ENCODE measurements at places on chromosomes 3 and 15. TPM values are rescaled to one million over a fixed set of nuclear protein-coding genes. Genes with fewer than 3 reads are reported as not detected.

- peaks cover 35% of the 10 kb centered on the region for H3K36me3 ChIP-seq
- H3K27ac ChIP-seq, result no peak overlapping the region
- no peak overlapping the region for H3K4me3 ChIP-seq
- H3K4me1 ChIP-seq, result peaks cover 25% of the 10 kb centered on the region
Measured at GRCh38 chr15:68292967-68293366, 15.4 kb downstream of the FEM1B start.

DNA sequence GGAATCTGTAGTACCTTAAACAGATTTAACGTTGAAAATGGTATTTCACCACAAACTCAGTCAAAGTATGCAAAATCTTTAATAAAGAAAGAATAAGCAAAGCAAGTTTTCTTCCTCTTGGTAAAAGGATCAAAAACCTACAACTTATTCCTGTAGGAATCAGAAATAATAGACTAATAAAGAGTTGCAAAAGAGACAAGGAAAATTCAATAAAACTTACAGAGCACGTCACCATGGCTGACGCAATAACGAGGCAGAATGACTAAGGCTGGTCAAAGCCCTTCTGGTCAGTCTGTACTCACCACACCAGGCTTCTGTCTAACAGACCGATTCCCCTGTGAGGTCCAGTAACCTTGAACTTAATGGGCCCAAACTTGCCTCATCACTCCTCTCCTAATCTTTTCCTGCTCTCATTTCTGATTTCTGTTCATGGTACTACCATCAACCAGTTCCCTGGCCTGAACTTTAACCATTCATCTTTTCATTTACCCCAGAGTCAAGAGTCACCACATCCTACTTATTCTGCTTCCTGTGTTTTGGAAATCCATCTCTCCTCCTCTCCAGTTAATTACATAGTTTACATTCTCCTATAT, 5.0 kb downstream of the MASP1 start:
- H3K4me1 ChIP-seq, result no peaks in the 10 kb centered on the region
- H3K27me3 ChIP-seq, result peaks cover 24% of the 10 kb centered on the region
- H3K27ac ChIP-seq, result no peak overlapping the region
- DNase-seq, result no peak
- no peaks in the 10 kb centered on the region for H3K36me3 ChIP-seq

CADM2 gene
- total RNA-seq, result not detected

- H3K27me3 ChIP-seq, result peaks cover 2% of the 10 kb centered on the region
- H3K4me1 ChIP-seq, result peaks cover 39% of the 10 kb centered on the region
- H3K4me3 ChIP-seq, result no peak overlapping the region
- no peak for DNase-seq
- H3K27ac ChIP-seq, result no peak overlapping the region
Measured at GRCh38 chr3:177362626-177363025, 165.3 kb upstream of the TBL1XR1 start.

TIMP4 gene
- 0.19 TPM for total RNA-seq

DNA sequence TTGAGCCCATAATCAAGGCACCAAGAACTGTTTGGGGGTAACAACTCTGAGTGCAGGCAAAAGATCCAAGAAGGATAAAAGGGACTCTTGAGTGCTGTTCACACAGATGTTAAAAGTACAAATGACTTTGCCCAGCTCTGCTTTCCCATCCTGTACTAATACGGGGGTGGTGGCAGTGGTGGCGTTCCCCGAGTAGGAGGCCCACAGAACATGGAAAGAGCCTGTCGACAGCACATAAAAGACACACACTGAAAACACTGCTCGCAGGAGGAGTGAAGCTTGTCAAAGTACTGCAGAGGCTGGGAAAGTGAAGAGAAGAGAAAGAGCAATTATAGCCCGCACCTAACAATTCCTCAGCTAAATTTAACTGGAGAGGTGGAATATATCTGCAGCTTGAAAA, 40.9 kb downstream of the HACD2 start:
- H3K27me3 ChIP-seq, result no peaks in the 10 kb centered on the region
- no peak for DNase-seq
- no peak overlapping the region for H3K27ac ChIP-seq
- peaks cover 6% of the 10 kb centered on the region for H3K4me1 ChIP-seq
- H3K36me3 ChIP-seq, result no peaks in the 10 kb centered on the region

DNA sequence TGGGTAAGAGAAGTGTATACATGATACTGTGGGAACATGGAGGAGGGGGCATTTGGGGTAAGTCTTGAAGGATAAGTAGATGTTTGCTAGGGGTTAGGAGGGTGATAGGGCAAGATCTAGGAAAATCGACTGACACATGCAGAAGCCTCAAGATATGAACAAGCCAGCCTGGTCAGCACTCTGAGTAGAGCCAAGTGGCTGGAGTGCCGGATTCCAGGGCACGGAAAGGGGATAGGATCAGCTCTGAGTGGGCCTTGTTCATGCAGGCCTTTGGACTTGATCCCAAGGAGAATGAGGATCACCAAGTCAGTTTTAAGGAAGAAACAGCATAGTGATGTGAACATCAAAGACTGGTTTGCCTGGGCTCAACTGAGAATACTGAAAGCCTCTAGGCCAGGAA, 24.3 kb upstream of the MANF start:
- H3K4me3 ChIP-seq, result no peak overlapping the region
- DNase-seq, result no peak
- no peak overlapping the region for H3K27ac ChIP-seq
- peaks cover 7% of the 10 kb centered on the region for H3K27me3 ChIP-seq
- H3K36me3 ChIP-seq, result no peaks in the 10 kb centered on the region
- no peaks in the 10 kb centered on the region for H3K4me1 ChIP-seq

- H3K27me3 ChIP-seq, result peaks cover 4% of the 10 kb centered on the region
- H3K27ac ChIP-seq, result no peak overlapping the region
- no peak for DNase-seq
- no peaks in the 10 kb centered on the region for H3K36me3 ChIP-seq
Measured at GRCh38 chr3:194787650-194788049, 102.0 kb downstream of the FAM43A start.

HYAL1 gene
- 0.28 TPM for total RNA-seq

PLS1 gene
- total RNA-seq, result 4.6 TPM

MRAS gene
- total RNA-seq, result 0.07 TPM

ZNF660 gene
- 0.30 TPM for total RNA-seq

HLTF gene
- total RNA-seq, result 18.9 TPM

- H3K36me3 ChIP-seq, result no peaks in the 10 kb centered on the region
- DNase-seq, result no peak
- no peak overlapping the region for H3K27ac ChIP-seq
- H3K4me3 ChIP-seq, result no peak overlapping the region
- H3K27me3 ChIP-seq, result peaks cover 3% of the 10 kb centered on the region
- H3K4me1 ChIP-seq, result no peaks in the 10 kb centered on the region
Measured at GRCh38 chr15:77563623-77564156, 69.0 kb downstream of the LINGO1 start.

DNA sequence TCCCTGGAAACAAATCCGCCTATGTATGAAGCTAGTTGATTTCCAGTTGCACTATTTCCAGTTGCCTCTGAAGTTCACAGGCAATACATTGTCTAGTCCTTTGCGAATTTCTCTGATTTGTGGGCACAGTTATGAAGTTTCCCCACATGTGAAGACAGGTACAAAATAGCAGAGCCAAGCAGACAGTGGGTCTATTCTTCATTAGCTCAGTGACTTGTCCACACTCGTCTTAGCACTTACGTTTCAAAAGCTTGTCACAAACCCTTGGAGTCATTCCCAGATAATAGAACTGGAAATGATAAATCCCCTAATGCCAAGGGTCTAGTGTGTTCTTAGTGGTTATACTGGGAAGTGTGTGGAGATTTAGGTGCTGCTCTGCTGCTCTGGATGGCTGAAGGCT, 14.5 kb downstream of the SRPRB start:
- H3K27ac ChIP-seq, result no peak overlapping the region
- DNase-seq, result no peak
- H3K4me1 ChIP-seq, result no peaks in the 10 kb centered on the region

- peaks cover 9% of the 10 kb centered on the region for H3K4me1 ChIP-seq
- H3K36me3 ChIP-seq, result no peaks in the 10 kb centered on the region
- H3K4me3 ChIP-seq, result no peak overlapping the region
- H3K27ac ChIP-seq, result no peak overlapping the region
- no peaks in the 10 kb centered on the region for H3K27me3 ChIP-seq
- DNase-seq, result no peak
Measured at GRCh38 chr3:31960793-31961431, 20.1 kb downstream of the OSBPL10 start.

DNA sequence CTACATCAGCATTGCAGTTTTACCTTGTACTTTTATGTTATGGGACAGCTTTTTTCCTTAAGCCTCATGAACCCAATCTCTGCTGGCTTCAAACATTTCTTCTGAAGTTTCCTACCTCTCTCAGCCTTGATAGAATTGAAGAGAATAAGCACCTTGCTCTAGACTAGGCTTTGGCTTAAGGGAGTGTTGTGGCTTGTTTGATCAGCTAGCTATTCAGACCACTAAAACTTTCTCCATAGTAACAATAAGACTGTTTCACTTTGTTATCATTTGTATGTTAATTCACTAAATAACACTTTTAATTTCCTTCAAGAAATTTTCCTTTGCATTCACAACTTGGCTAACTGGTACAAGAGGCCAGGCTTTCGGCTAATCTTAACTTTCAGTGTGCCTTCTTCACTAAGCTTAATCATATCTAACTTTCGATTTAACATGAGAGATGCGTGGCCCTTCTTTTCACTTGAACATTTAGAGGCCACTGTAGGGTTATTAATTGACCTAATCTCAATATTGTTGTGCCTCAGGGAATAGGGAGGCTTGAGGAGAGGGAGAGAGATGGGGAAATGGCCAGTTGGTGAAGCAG, 8.1 kb upstream of the TIGIT start:
- DNase-seq, result no peak
- no peaks in the 10 kb centered on the region for H3K36me3 ChIP-seq
- H3K27me3 ChIP-seq, result no peaks in the 10 kb centered on the region
- H3K4me1 ChIP-seq, result no peaks in the 10 kb centered on the region

DNA sequence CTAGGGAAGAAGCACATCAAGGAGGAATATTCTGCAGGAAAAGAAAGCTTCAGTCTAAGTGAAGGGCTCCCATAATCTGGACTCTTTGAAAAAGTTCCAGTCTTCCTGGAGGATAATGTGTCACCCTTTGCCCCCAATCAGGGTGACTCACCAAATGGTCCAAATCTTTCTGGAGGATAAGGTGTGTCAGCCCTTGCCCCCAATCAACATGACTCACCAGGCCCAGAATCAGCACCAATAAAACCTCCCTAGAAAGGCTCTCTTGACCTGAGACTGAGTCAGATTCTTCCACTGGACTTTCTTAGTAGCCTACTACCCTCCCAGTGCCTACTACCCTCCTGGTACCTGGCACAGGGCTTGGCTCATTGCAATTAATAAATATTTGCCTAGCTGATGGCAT, 9.5 kb upstream of the ARL14 start:
- H3K27ac ChIP-seq, result no peak overlapping the region
- H3K36me3 ChIP-seq, result no peaks in the 10 kb centered on the region
- no peak for DNase-seq
- H3K4me3 ChIP-seq, result no peak overlapping the region
- H3K4me1 ChIP-seq, result peaks cover 7% of the 10 kb centered on the region

TNFSF10 gene
- total RNA-seq, result 71.5 TPM

IQCH gene
- 1.6 TPM for total RNA-seq

DNA sequence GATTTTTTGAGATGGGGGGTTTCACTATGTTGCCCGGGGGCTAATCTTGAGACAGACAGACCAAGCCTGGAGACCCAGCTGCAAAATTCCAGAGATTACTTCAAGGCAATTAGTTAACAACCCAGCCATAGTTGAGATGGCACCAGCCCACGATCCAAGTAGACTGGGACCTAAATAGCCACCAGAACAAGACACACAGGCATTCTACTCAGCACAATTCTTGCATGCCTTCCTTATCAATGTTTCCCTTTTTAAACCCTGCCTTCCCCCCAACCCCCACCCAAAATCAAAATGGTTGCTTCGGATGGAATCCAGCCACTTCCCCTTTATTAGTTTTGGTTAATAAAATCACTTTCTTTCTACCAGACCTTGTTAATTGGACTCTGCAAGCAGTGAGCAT, 28.6 kb downstream of the FAM240A start:
- H3K27ac ChIP-seq, result no peak overlapping the region
- no peaks in the 10 kb centered on the region for H3K4me1 ChIP-seq
- H3K27me3 ChIP-seq, result peaks cover 31% of the 10 kb centered on the region
- H3K4me3 ChIP-seq, result no peak overlapping the region
- no peaks in the 10 kb centered on the region for H3K36me3 ChIP-seq

DNA sequence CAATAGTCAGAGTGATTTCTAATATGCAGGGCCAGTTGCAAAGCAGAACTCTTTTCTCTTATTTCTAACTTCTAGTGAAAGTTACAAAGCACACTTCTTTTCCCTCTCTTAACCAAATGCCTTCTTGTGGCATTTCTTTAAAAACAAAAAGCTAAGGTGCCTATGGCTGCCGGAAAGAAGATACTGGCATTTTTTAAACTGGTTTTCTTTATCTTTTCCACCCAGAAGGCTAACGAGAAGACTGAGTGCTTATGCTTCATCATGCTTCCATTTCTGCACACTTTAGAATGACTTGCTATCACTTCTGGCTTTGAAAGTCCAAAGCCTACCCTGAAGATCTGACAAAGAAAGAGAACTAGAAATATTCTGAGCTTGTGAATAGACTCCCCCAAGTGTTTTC, 141.3 kb downstream of the P2RY1 start:
- DNase-seq, result no peak
- H3K4me1 ChIP-seq, result no peaks in the 10 kb centered on the region
- H3K4me3 ChIP-seq, result no peak overlapping the region
- H3K36me3 ChIP-seq, result no peaks in the 10 kb centered on the region
- no peak overlapping the region for H3K27ac ChIP-seq

GRCh38 chr3:164452707-164453106, 625.6 kb downstream of the SI start:
- H3K27me3 ChIP-seq, result no peaks in the 10 kb centered on the region
- H3K36me3 ChIP-seq, result no peaks in the 10 kb centered on the region
- no peak overlapping the region for H3K4me3 ChIP-seq

All from activated CD4-positive, alpha-beta T cell treated with anti-CD3 and anti-CD28 coated beads, Interleukin-2, amount 10 ng/mL, durations not matched to agents 24 days and 14 days (primary cell).